ENCODE measurements at places on chromosomes 5 and 9.

DNA sequence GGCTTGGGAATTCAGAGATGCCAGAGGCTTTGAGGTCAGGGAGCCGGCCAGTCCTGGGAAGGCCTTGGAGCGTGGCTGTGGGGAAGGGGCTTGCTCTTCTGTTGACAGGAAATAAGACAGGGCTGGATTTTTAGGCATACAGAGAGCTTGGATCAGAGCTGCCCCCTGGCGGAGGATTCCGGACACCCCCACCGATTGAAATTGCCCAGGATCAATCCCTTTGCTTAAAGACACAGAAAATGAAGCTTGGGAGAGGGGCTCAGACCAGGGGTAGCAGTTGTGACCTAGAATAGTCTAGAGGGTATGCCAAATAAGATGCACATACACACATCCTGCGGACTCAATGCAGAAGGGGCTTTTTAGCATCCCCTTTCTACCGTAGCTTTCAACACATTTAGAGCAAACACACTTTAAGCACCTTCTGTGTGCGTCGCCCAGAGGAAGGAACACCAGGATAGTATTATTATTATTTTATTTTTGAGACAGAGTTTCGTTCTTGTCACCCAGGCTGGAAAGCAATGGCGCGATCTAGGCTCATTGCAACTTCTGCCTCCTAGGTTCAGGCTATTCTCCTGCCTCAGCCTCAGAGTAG is 1.7 kb upstream of the NTMT1 start:
- peak; percentile 45 for DNase-seq

DNA sequence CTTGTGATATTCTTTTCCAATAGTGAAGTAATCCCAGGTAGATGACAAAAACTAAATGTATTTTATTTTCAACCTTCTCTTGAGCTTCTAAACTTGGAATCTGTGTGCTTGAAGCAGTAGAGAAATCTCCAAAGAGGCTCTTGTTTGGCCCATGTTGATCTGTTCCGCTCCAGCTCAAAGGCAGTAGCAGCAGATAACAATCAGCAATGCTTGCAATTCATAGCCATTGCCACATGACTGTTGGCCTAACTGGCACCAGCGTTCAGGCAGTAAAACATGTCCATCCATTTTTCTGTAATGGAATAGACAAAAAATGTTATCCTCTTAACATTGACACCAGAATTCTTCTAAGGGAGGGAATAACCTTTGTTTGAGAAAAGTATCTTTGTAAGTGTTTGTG is 270.7 kb upstream of the MSX2 start:
- DNase-seq = no peak

- DNase-seq = peak; percentile 74
These were observed 42.5 kb downstream of the RALGPS1 start for GRCh38 chr9:126956917-126957686.

DNA sequence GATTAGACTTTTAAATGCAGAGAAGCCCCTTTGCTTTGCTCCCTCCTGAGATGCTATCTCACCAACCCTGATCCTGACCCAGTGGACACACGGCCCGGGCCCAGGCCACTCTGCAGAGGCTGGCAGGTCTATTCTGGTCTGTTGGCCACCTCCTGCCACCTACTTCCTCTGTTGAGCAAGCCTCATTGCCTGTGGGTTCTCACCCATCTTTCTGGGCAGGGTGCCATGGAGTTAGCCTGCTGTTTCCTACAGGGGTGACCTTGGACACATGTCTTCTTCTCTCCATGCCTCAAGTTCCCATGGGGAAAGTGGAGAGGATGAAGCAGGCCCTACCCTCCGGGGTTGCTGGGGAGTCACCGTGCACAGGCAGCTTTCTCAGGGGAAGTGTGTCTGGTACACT is 266.2 kb upstream of the IRX1 start:
- DNase-seq = no peak

GRCh38 chr5:68688547-68688946 is 405.3 kb upstream of the SLC30A5 start:
- DNase-seq = no peak

DNA sequence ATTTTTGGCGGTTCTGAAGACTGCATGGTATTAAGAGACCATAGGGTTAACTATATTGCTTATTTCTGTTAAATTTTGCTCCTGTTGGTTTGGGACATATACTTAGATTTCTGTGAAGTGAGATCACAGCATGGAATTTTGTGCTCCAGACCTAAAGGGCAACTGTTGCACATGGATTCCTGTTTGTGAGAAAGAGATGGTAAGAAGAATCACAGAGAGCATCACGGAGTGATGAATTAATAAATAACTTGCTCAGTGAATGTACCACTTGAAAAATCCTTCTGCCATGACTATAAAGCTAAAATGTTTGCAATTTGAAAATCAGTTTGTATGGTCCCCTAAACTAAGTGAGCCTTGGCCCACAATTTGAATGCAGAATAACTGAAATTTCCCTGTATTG is 4.5 kb downstream of the PSAT1 start:
- DNase-seq = no peak

GRCh38 chr9:109969573-109970237 is 189.7 kb downstream of the PALM2AKAP2 start:
- DNase-seq = no peak

- no peak for DNase-seq
These were observed 11.9 kb downstream of the ERBIN start for GRCh38 chr5:65938256-65938655.

DNA sequence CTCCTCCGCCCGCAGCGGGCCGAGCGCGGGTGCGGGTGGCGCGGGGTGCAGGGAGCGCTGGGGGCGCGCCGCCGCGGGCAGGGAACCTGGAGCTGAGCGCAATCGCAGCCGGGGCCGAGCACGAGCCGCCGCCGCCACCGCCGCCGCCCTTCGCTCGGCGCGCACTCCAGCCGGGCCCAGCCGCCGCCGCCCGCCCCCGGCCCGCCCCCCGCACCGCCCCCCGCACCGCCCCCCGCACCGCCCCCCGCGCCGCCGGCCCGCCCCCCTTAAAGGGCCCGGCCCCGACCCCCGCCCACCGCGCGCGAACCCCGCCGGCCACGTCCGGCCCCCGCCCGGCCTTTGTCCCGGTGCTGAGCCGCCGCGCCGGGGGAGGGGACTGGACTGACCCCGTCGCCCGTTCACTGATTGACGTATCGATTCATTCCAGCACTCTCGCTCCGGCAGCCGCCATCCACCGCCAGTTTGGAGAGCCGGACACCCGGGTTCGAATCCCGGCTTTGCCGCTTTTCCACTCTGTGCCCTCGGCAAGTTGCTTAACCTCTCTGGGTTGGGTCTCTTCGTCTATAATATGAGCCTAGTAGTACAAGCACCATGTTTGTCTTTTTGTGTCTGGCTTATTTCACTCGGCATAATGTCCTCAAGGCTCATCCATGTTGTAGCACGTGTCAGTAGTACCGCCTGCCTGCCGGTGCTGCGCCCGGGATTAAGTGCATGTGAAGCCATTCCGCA is at the start of gene SH3PXD2B:
Gene SH3PXD2B (minus strand): TSS at position 168 of the 729 bp plus-strand sequence. CDS start 173 bp downstream, outside the sequence.
- DNase-seq = peak; percentile 61

Measured in H54 (cell line).